NCI-H2107 (cell line): ENCODE measurements at places on chromosomes 6 and 20.

DNA sequence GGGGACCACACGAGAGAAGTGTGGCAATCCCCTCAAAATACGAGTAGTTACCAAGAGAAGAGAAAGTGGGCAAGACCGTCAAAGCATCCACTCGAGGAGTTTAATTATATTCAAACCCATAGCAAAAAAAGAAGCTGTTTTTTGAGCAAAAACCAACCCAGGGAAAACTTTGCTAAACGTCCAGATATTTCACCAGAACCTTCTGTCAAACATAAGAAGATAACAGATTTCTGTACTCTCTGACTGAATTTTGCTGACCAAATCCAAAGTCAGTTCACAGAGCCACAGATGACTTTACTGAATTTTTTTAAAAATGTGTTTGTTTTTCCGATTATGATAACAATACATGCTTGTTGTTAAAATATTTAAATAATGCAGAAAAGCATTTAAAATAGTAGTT is 145.6 kb upstream of the PTPN1 start:
- no peak for DNase-seq

GRCh38 chr6:130098317-130098716 is 79.9 kb downstream of the L3MBTL3 start:
- DNase-seq = no peak

DNA sequence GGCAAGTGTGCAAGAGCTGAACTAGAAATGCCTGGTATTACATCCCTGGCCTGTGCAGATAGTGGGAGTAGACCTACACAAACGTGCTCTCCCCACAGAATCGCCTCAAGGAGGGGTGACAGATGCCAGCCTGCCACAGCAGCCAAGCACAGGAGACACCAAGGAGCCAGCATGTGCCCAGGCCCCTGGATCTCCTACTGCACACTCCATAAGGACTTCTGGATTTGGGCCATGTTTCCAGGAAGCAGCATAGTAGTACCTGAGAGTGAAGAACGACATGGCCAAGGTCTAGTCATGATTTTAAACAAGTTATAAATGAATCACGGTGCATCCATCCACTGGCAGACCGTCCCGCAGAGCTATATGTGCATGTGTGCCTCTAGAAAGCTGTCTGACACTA is 232.2 kb downstream of the SYNDIG1 start:
- DNase-seq = no peak

DNA sequence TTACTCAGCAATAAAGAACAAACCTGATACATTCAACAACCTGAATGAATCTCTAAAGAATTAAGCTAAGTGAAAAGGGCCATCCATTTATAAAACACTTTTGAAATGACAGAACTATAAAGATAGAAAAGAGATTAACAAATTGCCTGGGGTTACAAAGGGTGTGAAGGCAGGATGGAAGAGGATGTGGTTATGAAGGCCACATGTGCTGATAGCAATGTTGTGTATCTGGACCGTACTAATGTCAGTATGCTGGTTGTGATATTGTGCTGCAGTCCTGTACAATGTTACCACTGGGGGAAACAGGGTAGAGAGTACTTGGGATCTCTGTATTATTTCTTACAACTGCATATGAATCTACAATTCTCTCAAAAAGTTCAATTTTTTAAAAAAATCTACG is 36.4 kb downstream of the ELOVL5 start:
- no peak for DNase-seq

DNA sequence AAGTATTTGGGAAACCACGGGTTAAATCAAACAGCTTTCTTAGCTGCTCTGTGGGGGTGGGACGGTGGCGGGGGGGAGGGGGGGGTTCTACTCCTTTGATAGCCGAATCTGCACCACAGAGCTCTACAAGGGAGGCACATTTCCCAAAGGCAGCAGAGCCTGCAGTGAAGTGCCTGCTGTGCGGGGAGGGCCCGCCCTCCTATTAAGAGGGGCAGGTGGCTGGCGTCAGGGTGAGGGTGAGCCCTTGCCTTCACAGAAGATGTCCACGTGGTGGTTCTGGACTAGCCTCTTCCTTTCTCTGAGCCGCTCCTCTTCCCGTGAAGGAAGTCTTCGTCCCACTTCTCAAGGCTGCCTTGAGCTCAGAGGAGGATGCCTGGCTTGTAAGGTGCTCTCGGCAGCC is 174.9 kb upstream of the THBS2 start:
- no peak for DNase-seq

DNA sequence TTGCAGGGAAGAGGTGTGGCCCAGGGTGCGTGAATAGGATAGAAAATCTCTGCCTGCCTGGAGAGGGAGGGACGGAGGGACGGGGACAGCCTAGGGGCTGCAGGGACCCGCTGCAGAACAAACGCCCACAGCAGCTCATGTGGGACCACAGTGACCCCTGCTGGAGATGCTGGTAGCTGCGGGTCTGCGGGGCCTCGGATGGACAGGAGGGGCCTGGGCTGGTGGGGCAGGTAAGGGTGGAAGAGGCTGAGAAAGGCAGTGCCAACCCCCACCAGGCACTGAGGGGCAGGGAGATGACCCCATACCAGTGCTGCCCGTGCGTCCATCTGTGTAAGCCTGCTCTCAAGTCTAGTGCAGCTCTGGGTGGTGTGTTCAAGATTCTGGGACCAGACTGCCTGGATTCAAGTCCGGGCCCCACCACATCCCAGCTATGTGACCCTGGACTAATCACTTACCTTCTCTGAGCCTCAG is 39.4 kb downstream of the KIAA1755 start:
- peak; percentile 14 for DNase-seq

GRCh38 chr20:4568361-4568959 is 153.2 kb upstream of the PRND start:
- no peak for DNase-seq

GRCh38 chr6:15260099-15260821 is 14.4 kb downstream of the JARID2 start:
- DNase-seq = no peak

GRCh38 chr20:24795436-24795835 is 153.6 kb upstream of the CST7 start:
- DNase-seq = no peak

DNA sequence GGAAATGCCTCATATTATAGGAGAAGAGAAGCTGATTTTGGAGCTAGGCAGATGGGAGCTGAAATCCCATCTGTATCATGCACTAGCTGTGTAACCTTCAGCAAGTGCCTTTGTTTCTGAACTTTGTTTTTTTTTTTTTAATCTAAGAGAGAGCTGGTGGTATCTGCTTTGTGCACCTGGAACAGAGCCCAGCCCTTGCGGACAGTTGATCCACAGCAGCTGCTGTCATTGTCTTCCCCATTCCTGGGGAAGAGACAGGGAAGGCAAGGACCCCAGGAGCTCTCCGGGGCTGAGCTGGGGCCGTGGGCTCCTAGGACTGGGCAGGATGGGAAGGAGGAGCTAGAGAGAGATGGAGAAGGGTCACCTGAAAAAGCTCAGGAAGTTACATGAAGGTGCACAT is 92.1 kb downstream of the SYNJ2 start:
- DNase-seq = no peak

DNA sequence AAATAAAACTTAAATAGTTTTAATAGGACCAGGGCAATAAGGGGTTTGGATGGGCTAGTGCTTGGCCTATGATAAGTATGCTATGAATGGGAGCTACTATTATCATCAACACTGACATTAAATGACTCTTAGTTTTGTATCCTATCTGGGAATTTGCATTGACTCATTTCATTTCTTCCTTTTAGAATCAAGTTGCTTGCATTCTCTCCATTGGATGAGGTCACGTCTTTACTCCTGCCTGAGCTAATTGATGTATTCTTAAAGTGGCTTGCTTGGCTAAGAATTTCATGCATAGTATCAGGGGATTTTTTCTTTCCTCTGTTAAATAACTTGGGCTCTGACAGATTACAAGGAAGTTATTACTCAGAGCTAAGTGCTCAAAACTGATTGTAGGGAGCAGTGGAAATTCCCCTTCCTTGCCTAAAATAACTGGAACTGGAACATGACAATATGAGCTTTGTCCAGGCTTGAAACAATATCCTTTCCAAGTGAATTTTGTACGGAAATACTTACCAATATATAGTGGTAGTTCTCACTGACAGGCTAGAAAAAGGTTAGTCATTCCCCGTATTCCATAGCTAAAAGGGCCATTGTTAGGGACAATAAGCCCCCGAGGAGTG is 169.9 kb downstream of the BCAS1 start:
- no peak for DNase-seq

DNA sequence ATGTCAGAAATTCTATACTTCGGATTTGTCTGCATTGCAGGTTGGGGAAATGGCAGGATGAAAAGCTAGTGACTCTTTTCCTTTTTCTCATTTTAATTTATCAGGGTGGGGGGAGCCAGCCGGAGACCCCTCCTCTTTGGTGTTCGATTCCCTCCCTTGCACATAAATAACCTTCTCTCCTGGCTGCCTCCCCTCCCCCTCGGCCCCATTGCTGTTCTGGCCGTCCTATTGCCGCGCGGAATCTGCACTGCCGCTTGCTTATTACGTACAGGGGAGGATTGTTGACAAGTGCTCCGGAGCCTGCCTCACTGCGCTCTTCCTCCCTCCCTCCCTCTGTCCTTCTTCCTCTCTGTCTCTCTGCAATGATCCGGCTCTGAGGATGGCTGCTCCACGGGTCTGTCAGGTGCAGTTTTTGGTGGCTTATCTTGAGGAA is 154.7 kb downstream of the JARID2 start:
- no peak for DNase-seq

DNA sequence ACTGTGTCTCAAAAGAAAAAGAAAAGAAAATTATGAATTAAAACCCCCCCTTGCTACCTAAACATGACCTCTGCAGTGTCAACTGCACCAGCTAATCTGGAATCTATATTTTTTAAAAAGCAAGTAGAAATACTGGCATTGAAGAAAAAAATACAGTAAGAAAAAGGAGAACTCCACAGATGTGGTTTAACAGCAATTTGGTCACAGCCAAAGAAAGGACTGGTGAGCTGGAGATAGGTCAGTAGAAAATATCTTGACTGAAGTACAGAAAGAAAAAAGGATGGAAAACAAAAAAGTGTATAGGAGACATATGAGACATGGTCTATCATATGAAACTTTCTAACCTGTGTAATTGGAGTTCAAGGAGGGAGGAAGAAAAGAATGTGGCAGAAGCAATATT is 44.1 kb upstream of the ERVFRD-1 start:
- no peak for DNase-seq

DNA sequence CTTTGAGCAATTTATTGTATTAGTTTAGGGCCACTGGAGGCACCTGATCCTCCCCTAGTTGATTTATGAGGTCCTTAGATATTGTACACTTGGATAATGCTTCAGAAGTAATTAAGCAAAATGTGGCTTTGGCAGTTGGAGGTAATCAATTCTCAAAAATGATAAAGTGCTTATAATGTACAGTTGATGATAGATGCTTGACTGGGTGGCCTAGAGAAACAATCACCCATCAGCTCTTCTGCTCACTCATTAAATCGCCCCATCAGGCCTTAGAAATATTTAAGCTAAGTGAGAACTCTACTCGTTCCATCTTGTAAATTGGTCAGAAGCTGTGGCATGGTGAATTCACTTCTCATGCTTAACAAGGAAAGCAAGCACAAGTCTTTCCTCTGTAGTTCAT is 349.9 kb downstream of the SAMD5 start:
- no peak for DNase-seq

- no peak for DNase-seq
Observed at GRCh38 chr6:35798706-35799105, 1.6 kb upstream of the CLPS start.

GRCh38 chr20:47719625-47720024 is 65.7 kb downstream of the SULF2 start:
- DNase-seq = no peak

- DNase-seq = no peak
Observed at GRCh38 chr20:49529470-49529869, 38.5 kb downstream of the PTGIS start.

DNA sequence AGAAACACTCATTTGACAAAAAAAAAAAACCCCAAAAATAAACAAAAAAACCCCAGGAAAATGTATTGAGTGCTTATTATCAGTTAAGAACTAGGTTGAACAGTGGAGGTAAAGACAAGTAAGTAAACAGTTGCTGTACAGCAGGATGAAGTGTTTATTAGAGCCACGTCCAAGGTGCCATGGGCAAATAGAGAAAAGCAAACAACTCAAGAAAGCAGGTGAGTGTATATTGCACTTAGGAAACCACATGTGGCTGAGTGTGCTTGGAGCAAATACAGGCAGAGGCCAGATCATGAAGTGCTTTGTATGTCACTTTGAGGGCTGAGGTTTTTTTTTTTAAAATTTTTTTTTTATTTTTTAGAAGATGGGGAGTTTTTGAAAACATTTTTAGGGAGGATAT is 98.3 kb downstream of the MACROD2 start:
- DNase-seq = no peak

DNA sequence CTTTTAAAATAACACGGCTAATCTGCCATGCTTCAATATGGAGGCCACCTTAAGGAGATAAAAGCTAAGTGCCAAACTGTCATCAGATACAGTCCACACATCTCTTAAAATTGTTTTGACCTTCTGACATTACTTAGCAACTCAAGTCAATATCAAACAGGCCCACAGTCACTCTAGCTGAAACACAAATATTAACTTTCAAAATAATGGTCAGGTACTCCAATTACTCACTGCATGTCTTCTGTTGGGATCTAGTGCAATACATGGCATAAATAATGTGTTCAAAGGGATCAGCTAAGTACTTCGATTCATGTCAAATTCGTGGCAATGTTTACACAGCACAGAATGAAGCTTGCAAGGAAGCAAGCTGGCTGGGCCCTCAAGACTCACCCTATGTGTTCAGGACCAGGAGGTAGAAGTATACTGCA is 133.9 kb upstream of the BEND6 start:
- no peak for DNase-seq

DNA sequence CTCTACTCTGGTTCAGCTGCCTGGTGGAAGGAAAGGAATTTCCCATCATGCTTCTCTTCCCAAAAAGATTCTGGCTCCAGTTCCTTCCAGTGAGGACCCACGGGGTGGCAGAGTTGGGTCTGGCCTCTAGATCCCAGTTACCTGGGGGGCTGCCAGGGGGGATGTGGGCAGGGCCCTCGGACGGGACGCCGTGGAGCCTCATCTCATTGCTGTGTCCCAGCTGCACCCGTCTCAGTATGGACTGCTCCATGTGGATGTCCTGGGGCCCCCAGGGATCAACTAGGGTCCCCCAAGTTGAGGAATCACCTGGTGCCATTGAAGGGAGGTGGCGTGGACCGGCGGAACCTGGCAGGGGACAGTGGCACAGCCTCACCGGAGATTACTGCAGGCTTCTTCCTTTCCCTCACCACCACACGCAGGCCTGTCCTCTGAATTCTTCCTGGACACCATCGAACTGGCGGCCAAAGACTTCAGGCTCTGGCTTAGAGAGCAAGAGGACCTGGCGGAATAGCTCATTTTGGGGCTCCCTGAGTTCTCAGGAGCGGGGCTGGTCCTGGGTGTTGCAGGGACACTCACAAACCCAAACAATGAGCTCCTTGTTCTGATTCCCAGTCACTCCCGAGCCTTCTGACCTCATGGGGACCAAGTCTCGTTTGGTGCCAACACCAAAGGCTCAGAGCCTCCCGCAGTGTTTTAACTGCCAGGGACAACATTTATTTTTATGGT is 8.5 kb downstream of the ZBP1 start:
- no peak for DNase-seq

- DNase-seq = no peak
Observed at GRCh38 chr6:112234601-112235000, 19.8 kb downstream of the LAMA4 start.

GRCh38 chr6:156725712-156726111 is 51.5 kb upstream of the ARID1B start:
- no peak for DNase-seq
